SK-MEL-5 (cell line): ENCODE measurements at places on chromosomes 11 and 22.

DNA sequence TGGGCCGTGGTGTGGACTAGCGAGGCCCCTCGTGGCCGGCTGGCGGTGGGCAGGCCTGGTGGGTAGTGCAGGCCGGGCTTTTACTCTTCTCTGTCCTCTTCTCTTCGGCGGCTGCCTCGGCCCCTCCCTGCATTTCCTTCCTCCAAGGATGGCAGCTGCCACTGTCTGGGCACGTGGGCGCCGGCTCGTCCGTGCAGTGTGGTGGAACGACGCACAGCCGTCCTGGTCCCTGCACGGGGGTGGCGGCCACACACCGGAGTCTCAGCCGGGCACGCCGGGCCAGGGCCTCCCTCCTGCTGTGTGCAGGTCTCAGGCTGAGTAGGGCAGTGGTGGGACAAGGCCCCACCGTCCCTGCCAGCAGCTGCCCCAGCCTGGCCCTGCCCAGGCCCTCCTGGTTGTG lies 37.7 kb downstream of the MOB2 start:
- no peak for DNase-seq

DNA sequence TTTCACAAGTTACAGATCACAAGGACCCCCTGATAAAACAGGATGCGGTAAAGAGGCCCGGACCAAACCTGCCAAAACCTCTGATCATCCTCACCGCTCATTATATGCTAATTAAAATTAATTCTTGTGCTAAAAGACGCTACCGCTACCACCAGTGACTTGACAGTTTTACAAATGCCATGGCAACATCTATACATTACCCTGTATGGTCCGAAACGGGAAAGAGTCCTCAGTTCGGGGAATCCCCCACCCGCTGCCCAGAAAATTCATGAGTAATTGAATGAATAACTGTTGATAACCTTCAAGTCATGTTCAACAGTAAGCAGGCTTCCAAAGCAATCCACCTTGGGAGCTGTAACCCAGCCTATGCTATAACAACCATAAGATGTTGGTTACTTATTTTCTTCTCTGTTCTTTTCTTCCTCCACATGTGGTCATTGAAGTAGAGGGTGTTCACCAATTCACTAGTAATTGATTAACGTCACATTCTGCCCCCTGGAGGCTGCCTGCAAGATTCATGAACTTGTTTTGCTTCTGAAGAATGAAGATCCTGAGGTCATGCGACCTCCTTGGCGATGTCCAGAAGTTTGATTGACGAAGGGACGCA lies 20.6 kb downstream of the APOBEC3H start:
- peak; percentile 78 for DNase-seq

- no peak for DNase-seq
Measured at GRCh38 chr22:16925407-16925966, 82.5 kb downstream of the GAB4 start.

- no peak for DNase-seq
Measured at GRCh38 chr11:103662880-103663279, 373.6 kb upstream of the DDI1 start.

DNA sequence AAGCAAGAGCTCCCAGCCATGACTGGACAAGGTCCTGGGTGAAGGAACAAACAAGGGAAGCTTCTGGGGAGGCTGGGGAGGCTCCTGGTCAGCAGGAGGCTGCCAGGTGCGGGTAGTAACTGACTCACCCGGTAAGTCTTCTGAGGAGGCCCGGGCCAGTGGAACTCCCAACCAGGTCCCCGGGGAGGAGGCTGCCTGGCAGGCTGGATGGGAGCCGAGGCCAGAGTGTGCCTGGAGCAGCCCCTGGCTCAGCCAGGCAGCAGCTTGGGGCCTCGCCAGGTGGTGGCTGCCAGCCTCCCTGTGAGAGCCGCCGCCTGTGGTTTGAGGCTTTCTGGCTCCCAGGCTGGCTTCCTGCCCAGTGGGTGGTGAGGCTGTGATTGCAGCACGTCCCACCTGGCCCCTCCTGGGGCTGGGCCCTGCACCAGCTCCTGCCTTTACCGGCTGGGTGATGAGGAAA lies 46.2 kb downstream of the IGF2 start:
- DNase-seq: no peak

- no peak for DNase-seq
Measured at GRCh38 chr11:61023086-61023965, 51.8 kb downstream of the CD6 start.

DNA sequence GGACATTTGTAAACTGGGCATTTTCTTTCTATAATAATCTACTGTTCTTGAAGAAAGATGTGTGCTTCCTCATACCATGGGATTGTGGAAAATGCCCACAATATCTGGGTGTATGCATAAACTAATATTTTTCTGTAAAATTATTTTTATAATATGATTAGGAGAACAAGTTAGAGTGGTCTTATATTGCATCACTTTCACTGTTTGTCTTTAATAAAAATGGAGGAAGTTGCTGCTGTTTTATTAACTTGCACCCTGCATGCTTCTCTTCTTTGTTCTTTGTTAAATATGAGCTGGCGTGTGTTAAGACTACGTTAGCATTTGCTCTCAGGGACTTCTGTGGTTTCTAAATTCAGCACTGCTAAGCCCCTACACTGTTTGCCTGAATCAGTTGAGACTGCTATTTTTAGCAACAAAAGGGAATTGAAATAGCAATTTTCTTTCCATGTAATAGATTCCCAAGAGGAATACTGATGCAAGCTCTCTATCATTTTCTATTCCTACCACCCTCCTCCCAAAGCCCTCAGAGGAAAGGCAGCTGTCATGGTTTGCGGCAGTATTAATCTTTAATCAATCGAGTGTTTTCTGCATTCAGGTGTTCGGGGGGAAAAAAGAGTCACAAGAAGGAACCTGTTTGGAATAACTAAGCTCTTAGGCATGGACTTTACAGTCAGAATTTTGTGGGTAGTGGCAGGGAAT lies 56.1 kb downstream of the HSD17B12 start:
- peak; percentile 97 for DNase-seq
